ENCODE measurements at places on chromosomes 2 and 18. TPM values are rescaled to one million over a fixed set of nuclear protein-coding genes. Genes with fewer than 3 reads are reported as not detected.

Gene CENPA
- total RNA-seq, result not detected

Gene COL3A1
- 98.6 TPM for total RNA-seq

GRCh38 chr2:34912084-34912483, 1313.0 kb upstream of the FAM98A start:
- H3K36me3 ChIP-seq, result no peaks in the 10 kb centered on the region
- no peak for DNase-seq
- H3K27ac ChIP-seq, result no peak overlapping the region
- no peaks in the 10 kb centered on the region for H3K4me1 ChIP-seq
- H3K4me3 ChIP-seq, result no peak overlapping the region

DNA sequence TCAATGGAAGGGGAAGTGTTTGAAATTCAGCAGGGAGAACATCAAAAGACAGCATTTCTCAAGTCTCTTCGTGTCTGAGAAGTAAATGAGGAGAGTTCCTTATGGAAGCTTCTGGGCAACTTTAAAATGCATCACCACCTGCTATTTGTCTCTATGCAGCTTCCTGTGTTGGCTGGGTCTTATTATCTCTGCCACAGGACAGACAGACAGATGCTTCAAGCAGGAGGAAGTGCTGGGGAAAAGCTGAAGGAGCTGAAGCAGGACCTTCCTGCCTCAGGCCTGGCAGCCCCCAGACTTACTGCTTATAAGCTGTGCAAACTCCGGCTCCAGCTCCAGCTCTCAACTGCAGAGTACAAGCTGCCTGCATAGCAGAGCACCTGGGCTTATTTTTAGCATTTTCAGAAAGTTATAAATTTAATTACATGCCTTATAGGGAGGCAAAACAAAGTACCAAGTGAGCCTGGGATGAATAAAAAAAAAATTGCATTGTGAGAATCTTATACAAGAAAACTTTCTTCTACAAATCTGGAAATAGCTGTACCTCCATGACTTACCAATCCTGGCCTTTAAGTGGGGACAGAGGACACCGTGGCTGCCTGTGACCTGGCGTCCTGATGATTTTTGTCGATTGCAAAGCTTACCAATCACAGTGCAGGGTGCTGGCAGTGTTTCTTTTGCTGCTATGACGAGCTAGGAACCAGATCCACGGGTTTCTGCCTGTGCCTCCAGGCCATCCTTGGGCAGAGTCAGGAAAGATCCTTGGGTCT, 206.3 kb downstream of the SEPTIN10 start:
- no peaks in the 10 kb centered on the region for H3K36me3 ChIP-seq
- H3K4me1 ChIP-seq, result no peaks in the 10 kb centered on the region
- no peaks in the 10 kb centered on the region for H3K27me3 ChIP-seq

- H3K4me3 ChIP-seq, result no peak overlapping the region
- no peak overlapping the region for H3K27ac ChIP-seq
- no peaks in the 10 kb centered on the region for H3K36me3 ChIP-seq
These were observed 36.1 kb upstream of the B3GNT7 start for GRCh38 chr2:231359441-231359840.

All from breast epithelium (tissue), 4 donors.